ENCODE measurements at places on chromosomes 3 and 15. TPM values are rescaled to one million over a fixed set of nuclear protein-coding genes. Genes with fewer than 3 reads are reported as not detected.

Gene CATSPER2
- total RNA-seq = 0.93 TPM

Gene ITIH1
- total RNA-seq = 0.22 TPM

Gene C3orf20
- total RNA-seq = 0.09 TPM

Gene CNTN4
- 6.8 TPM for total RNA-seq

Gene CPA3
- total RNA-seq = 3.1 TPM

Gene C3orf85
- total RNA-seq = not detected

Gene PP2D1
- not detected for total RNA-seq

Gene USP50
- total RNA-seq = 0.58 TPM

Gene ELL3
- total RNA-seq = 2.3 TPM

Gene ALG1L2
- total RNA-seq = 0.40 TPM

Gene EXD1
- not detected for total RNA-seq

Gene ZNF639
- total RNA-seq = 47.6 TPM

Gene TRIM42
- not detected for total RNA-seq

Gene ANKRD63
- 0.22 TPM for total RNA-seq

Gene GOLGA8G
- not detected for total RNA-seq

Gene CTDSPL
- total RNA-seq = 30.5 TPM

Gene TTLL13
- 0.09 TPM for total RNA-seq

Gene C3orf52
- total RNA-seq = 5.7 TPM

Gene SKOR1
- 0.31 TPM for total RNA-seq

Gene CYP19A1
- total RNA-seq = 2.0 TPM

Gene OCA2
- 3.6 TPM for total RNA-seq

Gene LIPC
- total RNA-seq = 0.44 TPM

Gene C2CD4B
- total RNA-seq = 4.8 TPM

Gene CACNA2D3
- total RNA-seq = 1.4 TPM

Gene NT5DC2
- 52.0 TPM for total RNA-seq

Gene TFG
- total RNA-seq = 33.6 TPM

Gene DUOXA2
- total RNA-seq = not detected

Gene CDHR4
- not detected for total RNA-seq

Gene ST6GAL1
- total RNA-seq = 9.4 TPM
